K562 (cell line): ENCODE measurements at places on chromosomes 5 and 9.

DNA sequence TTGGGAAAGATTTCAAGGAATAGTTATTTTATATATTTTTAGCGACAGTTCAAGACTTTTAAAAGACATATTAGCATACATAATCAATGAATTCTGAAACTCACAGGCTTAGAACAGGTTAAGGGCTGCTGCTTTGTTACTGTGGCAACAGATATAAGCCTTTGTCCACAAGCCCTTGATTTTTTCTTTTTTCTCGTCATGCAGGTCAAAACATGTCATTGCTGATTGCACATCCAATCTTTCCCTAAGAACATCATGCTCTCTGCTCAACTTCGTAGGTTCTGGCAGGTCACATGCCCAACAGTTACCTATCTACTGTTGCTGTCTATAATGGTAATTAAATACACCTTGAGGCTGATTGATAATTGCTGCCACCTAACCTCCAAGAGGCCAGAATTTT lies 172.5 kb upstream of the PTPRD start:
- no peak for DNase-seq

DNA sequence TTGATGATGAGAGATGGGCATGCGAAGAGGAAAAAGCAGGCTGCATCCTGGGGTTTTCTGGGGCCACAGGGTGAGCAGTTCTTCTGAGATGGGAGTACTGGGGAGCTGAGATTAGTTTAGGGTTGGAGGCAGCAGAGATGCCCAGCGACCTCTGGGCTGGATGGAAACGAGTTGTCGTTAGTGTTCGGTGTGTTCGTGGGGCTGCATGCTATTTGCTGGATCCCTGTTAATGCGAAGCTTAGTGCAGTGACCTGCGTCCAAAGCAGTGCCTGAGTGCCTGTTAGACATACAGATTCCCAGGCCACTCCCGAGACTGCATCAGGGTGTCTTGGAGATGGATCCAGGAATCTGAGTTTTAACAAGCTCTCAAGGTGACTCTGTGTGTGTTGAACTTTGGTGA lies 201.3 kb downstream of the CACNA1B start:
- no peak for DNase-seq

DNA sequence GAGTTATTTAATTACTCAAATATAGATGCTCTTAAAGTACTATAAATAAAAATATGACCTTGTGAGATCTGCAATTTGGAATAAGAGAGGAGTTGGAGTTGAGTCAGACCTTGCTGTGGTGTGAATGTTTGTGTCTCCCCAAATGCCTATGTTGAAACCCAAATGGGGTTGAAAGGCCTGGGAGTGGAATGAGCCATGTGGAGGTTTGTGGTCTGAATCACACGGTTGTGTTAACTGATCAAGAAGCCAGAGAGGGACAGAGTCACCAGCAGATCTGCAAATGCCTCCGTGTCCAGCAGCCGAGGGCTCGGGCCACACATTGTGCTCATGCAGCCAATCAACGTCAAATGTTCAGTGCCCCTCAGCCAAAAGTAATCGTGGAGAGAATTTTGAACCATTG lies 404.4 kb downstream of the ICE1 start:
- DNase-seq, result no peak

GRCh38 chr5:69404659-69405330 lies 10.1 kb upstream of the MARVELD2 start:
- no peak for DNase-seq

- no peak for DNase-seq
These were observed 1752.6 kb upstream of the C9orf72 start for GRCh38 chr9:29325894-29326293.

DNA sequence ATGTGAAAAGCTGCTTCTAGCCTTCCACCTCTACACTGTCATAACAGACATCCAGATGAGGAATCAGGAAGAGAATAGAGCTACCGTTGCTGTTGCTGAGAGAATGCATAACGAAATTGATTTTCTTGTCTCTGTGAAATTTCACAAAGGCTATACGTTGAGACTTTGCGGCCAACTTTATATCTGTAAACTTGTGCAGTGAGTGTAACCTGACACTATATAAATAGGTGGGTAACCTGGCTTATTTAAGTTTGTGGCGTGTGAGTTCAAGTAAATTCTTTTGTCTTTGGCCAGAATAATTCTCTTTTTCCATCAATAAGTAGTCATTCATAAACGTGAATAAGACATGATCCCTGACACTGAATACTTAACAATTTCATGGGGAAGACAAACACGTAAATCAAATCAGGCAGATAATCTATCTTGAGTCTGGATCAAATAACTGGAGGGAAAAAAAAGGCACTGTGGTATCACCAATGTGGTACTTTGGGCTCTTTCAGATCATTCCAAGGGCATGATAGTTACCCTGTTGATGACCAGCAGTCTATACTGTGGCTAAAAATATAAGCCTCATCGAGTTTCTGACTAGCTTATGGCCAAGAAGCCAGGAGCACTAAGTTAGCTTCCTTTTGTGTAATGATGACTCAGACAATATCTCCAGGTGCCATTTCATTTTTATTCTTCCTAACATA lies 98.2 kb upstream of the RASA1 start:
- no peak for DNase-seq

- no peak for DNase-seq
These were observed 163.5 kb downstream of the SEMA6A start for GRCh38 chr5:116411101-116411571.

- no peak for DNase-seq
These were observed 80.2 kb downstream of the OSTF1 start for GRCh38 chr9:75168270-75169178.

GRCh38 chr9:38680837-38681445 lies 39.0 kb downstream of the FAM240B start:
- DNase-seq, result no peak

GRCh38 chr5:148956477-148957385 lies 106.1 kb downstream of the SH3TC2 start:
- no peak for DNase-seq

DNA sequence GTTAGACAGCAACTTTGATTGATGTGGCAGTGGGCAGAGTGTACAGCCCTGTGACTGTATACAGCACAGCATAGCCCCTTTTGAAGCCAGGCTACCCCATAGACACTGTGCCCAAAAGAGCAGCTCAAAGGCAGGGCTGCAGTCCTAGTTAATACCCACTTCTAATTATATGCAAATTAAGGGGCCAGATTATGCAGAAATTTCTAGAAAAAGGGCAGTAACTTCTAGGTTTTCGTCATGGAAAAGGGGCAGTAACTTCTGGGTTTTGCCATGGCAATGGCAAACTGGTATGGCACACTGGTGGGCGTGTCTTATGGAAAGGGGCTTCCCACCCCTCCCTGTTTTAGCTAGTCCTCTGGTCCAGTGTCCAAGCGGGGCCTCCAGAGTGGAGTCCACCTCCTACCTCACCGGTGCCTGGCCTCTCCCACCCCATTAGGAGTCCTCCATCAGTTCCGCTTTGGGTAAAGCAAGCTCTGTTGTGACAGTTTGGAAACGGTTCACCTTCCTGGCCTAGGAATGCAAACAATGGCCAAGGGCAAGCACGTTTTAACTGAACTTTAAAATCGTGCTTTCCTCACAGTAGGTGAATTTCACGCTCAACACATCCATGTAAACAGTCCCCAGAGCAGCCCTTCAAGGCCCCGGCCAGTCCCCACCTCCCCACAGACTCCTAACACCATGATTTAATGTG lies 5.6 kb downstream of the ADAMTS13 start:
- DNase-seq, result no peak
